ENCODE measurements at places on chromosomes 12 and 14.
A peak's percentile ranks its signal among the peaks of the same experiment; 100 is the strongest.

GRCh38 chr14:34498684-34499412 is 36.8 kb upstream of the SPTSSA start:
- DNase-seq: no peak

GRCh38 chr12:54021432-54022013 is 6.7 kb upstream of the HOXC6 start:
- no peak for DNase-seq

DNA sequence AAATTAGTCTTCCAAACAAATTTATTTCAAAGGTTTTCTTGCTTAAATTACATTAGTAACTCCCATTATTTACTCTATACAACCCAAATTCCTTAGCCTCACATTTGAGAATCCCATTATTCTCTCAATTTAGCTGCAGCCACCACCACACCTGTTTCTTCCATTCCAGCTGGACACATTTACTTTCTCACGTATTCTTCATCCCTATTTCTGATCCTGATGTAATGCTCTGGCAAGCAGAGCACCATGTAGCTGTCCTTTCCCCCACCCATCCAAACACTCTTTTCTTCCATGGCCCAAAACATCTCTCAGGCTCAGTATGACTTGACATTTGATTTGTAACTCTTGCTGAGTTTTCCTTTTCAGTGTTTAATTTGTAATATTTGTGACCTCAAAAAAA is 240.2 kb upstream of the CLEC14A start:
- no peak for DNase-seq

- DNase-seq: no peak
Observed at GRCh38 chr12:52204931-52205505, 13.2 kb upstream of the KRT80 start.

GRCh38 chr12:47080725-47081502 is 1.2 kb upstream of the AMIGO2 start:
- peak; percentile 18 for DNase-seq

DNA sequence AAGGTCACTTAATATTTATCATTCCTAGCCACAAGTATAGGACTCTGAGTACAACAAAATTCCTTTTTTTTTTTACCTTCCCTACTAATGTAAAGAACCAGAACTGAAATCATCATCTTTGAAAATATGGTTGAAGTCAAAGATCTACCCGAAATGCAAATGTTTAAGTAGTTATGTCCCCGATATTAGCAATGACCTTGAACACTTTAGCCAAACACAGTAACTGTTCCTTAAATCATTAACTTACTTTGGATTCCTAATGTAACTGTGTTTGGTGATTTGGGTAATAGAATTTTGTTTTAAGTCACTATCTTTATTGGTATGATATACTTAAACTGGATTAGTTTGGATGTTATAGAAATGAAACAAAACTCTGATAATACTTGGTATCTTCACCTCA is 14.4 kb downstream of the ITPR2 start:
- DNase-seq: no peak

- DNase-seq: no peak
Observed at GRCh38 chr14:52069307-52070050, 620 bp upstream of the NID2 start.

DNA sequence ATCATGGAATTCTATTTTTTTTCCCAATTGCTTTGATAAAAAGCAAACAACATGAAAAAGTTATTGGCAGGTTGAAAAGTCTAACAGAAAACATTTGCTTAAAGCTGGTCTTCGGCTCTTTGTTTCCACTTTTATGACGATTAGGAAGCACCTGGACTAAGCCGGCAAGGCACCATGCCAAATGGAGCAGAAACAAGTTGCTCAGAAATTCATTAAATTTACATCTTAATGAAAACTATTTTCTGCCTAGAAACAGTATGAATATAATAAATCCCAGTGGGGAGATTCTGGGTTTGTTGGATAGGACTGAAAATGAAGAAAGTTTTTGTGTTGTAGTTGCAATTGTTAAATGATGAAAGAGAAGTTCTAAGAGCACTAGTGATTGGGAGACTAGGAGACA is 51.4 kb upstream of the OR9K2 start:
- DNase-seq: no peak

- DNase-seq: no peak
Observed at GRCh38 chr12:113469949-113470743, 1.5 kb downstream of the LHX5 start.

GRCh38 chr14:51865953-51866747 is 5.7 kb downstream of the GNG2 start:
- DNase-seq: no peak

DNA sequence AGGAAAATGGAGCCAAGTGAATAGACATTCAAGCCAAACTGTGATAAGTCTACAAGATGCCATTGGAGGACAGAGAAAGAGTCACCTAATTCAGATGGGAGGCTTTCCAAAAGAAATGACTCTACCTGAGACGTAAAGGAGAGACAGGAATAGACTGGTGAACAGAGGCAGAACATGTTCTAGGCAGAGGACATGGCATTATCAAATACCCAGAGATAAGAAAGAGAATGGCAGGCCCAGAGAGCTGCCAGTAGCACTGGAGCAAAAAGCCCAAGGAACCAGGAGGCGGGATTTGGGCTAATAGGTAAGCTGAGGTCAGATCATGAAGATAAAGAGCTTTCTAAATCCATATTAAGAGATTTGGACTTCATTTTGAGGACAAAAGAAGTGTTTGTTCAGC is 207.1 kb downstream of the AKAP6 start:
- no peak for DNase-seq

DNA sequence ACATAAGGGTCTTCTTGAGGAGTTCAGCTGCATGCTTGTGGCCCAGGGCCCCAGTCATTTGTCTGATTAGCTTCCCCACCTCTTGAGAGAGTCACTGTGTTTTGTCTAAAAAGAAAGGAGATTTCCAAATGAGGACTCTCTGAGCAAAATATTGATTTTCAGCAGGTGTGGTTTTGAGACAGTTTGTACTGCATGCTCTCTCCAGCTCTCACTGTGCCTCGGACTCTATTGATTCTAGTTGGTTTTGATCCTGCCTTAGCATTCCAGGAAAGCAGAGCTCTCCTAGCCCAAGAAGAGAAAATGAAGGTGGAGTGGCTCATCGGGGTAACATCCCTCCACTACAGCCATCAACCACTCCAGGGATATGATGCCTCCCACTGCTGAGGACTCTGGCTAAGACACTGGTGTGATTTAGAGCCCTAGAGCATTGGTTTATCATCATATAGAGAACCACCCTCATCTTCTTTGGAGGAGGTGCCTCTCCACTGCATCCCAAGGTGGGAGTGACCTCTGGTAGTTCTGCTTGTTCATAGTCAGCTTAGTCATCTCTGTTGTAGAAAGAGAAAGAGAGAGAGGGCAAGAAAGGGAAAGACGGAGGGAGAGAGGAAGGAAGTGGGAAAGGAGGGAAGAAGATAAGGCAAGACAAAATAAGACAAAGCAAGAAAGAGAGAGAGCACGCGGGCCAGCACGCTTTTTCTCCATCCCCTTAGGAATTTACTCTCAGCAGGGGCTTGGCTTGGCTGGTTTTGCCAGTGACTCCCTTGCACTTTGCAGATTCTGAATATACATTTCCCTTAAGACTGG is 365.6 kb downstream of the DPF3 start:
- no peak for DNase-seq

- no peak for DNase-seq
Observed at GRCh38 chr12:76909290-76909689, 30.5 kb upstream of the CSRP2 start.

DNA sequence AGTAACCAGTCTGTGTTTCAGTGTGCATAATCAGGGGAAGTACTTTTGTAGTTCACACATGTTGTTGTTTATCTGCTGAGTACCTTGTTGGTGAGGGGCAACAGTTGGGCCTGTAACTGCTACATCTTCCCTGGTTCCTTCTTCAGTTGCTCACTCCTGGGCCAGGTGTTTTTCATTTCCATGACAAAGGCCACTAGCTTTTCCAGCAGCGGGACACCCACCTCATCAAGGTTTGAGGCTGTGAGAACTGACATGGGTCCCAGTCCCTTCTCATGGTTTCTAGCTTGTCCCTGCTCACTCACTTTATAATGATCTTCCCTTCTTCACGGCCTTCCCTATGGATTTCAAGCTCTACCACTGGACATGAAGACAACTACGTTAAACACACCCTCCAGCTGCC is 1.5 kb upstream of the NOXRED1 start:
- no peak for DNase-seq

GRCh38 chr14:95523815-95524448 is 7.5 kb upstream of the SYNE3 start:
- DNase-seq: no peak

GRCh38 chr12:98532687-98533304 is 17.4 kb downstream of the TMPO start:
- no peak for DNase-seq

DNA sequence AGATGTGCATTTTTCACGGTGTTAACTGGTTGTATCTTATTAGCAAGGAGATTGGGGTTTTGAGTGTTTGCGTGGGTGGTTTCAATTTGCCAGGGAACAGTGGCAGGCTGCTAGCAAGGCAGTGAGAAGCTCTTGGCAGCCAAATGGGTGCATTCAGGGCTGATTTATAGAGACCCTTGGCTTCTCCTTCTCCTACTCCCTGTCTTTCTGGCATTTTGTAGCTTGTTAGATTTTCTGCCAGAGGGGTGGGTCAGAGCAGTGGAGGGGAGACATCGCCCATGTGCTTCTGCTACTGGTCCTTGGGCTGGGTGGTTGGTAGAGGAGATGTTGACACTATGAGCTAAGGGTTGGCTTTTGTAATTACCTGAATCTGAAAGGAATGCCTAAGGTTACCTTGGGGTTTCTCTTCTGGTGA is 9.6 kb downstream of the CALM1 start:
- no peak for DNase-seq

DNA sequence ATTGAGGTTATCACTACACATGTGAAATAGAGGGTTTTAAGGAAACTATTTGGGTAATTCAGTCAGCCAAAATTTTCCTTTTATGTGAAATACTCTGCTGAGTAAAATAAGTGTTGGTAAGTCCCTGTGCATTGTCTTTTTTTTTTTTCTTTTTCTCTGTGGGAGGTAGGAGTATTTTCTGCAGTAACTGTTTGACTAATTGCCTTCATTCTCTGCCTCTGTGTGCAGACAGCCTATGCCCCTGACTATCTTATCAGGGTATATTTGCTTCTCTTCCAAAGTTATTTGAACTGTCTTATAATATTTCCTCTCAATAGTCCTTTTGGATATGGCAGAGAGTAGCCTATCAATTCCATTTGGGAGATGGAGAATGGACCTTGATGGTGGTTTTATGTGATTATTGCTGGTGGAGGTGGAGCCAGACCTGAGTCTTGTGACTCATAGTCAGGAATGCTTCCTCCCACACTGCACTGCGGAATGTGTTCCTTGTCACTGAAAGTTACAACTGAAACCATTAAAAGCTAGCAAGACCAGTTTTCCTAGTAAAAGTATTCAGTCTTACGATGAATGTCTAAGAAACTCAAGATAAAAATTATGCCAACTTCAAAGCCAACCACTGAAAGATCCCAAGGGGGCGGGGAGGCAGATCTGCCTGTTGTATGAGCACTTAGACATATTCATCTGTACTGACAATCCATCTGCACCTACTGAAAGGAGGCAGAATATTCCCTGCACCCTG is 40.9 kb upstream of the STXBP6 start:
- DNase-seq: no peak

GRCh38 chr14:32400480-32400879 is 71.4 kb downstream of the AKAP6 start:
- no peak for DNase-seq

GRCh38 chr12:6734506-6735387 is 10.9 kb downstream of the COPS7A start:
- DNase-seq: no peak

DNA sequence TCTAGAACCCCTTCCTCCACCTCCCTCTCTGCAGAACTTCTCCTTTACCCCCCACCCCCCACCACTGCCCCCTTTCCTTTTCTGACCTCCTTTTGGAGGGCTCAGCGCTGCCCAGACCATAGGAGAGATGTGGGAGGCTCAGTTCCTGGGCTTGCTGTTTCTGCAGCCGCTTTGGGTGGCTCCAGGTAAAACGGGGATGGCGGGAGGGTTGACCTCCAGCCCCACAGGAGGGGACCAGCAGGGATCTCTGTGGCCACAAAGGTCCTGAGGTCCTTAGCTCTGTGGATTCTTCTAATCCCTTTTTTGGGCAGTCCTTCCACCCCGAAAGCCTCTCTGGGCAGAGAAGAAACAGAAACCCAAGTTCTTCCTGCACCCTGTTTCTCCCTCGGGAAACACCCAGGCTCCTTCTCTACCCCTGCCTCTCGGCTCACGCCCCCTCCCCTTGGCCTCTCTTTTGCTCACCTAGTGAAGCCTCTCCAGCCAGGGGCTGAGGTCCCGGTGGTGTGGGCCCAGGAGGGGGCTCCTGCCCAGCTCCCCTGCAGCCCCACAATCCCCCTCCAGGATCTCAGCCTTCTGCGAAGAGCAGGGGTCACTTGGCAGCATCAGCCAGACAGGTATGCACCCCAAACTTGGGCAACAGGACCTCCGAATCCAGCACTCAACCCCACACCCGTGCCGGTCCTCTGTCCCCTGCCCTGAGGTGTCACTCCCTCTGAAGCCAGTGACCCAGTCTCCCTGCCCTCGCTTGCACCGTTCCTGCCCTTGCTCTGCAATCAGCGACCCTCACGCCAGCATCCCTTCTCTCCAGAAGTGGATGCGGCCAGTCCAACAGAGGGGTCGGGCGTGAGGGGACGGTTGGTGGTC is 638 bp downstream of the LAG3 start:
- DNase-seq: no peak

- no peak for DNase-seq
Observed at GRCh38 chr12:28413460-28414109, 223.3 kb downstream of the CCDC91 start.

DNA sequence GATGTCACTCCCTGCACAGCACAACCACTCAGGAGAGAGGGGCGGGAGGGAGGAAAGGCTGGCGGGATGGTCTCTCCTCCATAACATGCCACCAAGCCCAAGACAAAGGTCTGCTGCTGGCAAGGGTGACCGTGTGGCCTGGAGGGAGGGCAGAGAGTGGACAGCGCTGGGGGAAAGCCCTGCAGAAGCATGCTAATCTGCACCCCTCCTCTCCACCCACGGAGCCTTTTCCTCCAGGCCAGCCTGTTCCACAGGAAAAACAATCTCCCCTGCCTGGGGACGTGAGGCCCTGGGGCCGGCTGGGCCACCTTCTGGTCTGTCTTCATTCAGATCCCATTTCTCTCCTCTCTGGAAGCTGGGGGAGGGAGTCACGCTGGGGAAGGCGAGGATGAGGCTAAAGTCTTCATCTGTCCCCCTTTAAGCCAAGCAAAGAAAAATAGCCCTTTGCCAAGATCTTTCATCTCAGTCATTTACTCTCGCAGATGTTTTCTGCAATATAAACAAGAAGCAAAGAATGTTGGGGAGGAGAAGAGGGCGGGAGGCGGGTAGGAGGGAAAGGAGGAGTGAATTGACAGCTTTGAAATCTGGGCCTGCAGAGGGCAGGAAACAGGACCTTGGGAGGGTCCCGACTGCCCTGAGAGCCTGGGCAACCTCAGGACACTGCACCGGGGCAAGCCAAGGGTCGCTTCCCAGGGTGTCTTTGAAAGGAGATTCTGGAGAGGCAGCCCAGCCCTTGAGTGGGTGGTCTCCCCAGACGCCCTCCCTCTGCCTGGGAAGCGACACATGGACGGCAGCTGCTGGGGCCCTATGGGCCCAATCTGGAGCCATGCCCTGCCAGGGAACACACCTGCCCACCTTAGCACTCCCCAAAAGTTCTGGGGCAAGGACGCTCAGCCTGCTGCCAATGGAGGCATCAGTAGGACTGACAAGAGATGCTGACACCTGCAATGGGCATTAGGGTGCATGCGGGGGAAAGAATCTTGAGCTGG is 133.6 kb downstream of the ZFP36L1 start:
- DNase-seq: no peak
